Astrocyte of the spinal cord (primary cell): ENCODE measurements at places on chromosomes 2 and 18.

- DNase-seq, result no peak
Observed at GRCh38 chr2:46576875-46577274, 97.5 kb downstream of the TMEM247 start.

DNA sequence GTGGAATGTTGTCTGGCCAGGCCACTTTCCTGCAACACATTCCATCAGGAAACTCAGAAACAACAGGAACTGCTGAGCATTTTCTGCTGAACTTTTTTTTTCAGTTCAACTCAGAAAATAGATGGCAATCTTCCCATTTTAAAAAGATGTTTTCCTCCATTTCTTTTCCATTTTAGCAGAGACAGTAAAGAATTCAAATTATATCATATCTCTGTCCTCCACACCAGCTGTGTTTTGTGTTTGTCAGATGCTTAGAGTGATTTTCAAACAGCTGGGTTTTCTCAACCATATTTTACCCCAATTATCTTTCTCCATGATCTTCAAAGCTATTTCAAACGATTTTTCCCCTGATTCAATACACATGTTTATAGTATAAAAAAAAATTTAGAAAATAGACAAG is 713.4 kb downstream of the LRRTM4 start:
- DNase-seq, result no peak

- DNase-seq, result no peak
Observed at GRCh38 chr2:114786901-114787300, 344.5 kb downstream of the DPP10 start.

- peak; percentile 32 for DNase-seq
Observed at GRCh38 chr2:26088038-26088643, 54.3 kb downstream of the RAB10 start.

DNA sequence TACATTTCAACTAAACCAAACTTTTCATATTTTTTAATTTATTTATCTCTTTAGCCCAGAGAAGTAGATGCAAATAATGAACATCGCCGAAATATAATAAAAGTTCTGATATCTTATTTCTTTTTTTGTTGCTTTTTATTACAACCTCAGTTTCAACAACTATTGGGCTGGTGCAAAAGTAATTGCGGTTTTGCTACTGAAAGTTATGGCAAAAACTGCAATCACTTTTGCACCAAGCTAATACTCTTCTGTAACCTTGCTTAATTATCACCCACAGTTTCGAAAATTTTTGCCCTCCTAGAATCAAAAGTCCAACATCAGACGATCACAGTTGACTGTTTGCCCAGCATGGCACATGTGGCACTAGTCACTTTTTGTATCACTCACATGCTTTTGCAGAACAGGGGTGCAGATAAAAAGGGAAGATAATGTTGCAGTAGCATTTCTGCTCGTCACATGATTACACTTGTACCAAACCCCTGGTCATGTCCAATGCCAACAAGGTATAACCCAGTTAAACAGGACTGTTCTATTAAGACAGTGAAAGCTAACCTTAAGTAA is 242.4 kb upstream of the GALNT5 start:
- no peak for DNase-seq

- peak; percentile 58 for DNase-seq
Observed at GRCh38 chr18:57660961-57661360, 39.3 kb upstream of the NARS1 start.

- DNase-seq, result no peak
Observed at GRCh38 chr2:175166216-175166824, 1.7 kb downstream of the ATF2 start.

GRCh38 chr2:64114912-64115277 is 29.3 kb downstream of the PELI1 start:
- no peak for DNase-seq

- DNase-seq, result no peak
Observed at GRCh38 chr18:23062011-23062410, 73.3 kb upstream of the CABLES1 start.

DNA sequence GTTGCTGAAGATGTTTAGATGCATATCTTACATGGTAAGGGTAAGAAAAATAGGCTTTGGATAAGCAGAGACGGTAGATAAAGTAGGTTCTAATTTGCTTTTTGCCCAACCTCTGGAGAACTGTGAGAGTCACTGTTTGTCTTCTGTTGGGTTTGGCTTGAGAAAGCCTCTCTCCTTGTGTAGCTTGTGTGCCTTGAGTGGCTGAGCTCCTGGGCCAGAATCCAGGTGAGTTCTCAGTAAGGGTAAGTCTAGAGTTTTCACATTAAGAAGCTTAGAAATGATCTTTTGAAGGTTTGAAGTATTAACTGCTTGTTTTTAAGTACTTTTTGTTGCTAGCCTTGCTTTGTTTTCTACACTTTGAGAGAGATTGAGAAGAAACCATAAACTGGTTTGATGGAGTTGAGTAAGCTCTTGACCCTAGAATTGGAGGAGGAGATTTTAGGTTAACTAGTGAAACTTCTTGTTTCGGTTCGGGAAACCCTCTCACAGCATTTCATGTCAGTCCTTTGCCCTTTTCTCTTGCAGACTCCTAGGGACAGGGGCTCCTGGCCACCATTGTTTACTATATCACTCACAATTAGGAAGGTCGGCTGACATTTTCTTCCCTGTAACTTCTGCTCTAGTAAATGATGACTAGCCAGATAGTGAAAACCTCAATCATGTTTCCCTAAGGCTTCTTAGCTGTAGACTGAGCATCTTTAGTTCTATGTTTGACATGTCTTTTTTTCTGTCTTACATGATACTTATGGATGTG is 26.0 kb downstream of the MAP4K4 start:
- no peak for DNase-seq

GRCh38 chr2:21268197-21268877 is 144.6 kb downstream of the TDRD15 start:
- DNase-seq, result no peak

DNA sequence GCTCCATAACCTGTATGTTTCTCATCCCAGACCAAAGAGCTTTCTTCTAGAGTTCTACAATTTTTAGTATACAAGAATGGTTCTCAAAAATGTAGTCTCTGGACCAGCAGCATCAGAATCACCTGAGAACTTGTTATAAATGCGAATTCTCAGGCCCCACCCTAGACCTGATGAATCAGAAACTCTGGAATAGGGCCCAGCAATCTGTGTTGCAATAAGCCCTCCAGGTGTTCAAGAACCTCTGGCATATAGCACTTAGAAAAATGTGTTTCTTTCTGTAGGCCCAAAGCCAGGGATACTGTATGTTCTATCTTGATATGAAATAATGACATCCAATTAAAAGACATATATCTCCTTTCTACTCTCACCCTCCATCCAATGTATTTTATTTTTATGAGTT is 10.4 kb downstream of the PAIP2B start:
- no peak for DNase-seq

- DNase-seq, result no peak
Observed at GRCh38 chr2:168338292-168338691, 90.9 kb upstream of the STK39 start.

DNA sequence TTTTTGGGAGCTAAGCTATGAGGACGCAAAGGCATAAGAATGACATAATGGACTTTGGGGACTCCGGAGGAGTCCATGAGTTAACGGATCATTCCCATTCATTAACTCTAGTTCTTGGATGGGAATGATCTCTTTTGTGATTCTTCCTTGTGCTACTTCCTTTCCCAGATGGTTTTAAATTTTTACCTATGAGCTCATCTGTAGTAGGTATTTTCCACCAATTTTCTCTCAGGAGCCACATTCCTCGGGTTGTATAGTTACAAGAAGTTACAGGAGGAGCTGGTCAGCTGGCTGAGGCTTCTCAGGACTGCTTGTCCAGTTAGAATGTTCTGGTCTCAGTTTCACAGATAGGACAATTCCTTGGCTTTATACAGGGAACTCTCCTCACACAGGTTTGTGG is 42.9 kb upstream of the LPIN2 start:
- no peak for DNase-seq

- no peak for DNase-seq
Observed at GRCh38 chr18:24201699-24202687, 63.1 kb downstream of the CABYR start.

DNA sequence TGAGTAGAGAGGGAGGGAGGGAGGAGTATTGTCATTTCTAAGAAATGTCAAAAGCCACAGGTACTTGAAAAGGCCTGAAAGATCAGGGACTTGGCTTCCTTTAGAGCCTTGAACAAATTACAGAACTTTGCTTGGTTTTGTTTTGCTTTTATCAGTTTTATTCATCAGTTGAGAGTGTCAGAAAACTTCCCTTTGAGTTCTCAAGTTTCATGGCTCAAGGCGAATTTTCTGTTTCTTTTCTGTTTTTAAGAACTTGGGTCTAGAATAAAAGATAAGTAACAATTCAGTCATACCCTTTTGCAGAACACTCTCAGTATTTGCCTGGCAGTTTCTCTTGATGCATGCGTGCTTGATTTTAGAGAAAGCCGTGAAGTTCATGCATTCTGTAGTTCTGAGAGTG is 531.9 kb downstream of the PARD3B start:
- no peak for DNase-seq

- DNase-seq, result no peak
Observed at GRCh38 chr18:4283746-4284291, 171.3 kb downstream of the DLGAP1 start.

- no peak for DNase-seq
Observed at GRCh38 chr2:206245265-206245672, 29.2 kb upstream of the ZDBF2 start.

GRCh38 chr2:64630752-64631151 is 23.0 kb downstream of the SERTAD2 start:
- DNase-seq, result no peak

- DNase-seq, result no peak
Observed at GRCh38 chr2:238876232-238876630, 28.3 kb downstream of the TWIST2 start.

DNA sequence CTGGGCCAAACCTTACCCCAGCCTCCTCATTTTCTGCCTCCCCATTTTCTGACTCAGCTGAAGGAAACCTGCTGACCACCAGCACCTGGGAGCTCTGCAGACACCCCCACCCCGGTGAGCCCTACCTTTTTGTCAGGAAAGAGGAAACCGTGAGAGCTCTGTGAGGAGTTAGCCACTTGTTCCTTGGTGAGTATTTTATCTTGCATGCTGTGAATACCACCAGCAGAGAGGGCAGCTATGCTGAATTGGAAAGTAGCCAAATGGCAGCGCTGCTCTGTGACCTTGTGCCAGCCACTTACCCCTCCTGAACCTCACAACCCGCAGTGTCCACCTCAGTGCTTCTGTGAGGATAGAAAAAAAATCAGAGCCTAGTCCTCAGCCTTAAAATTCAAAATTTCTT is 2.5 kb downstream of the MPPE1 start:
- DNase-seq, result no peak

GRCh38 chr2:12641441-12641840 is 75.3 kb upstream of the TRIB2 start:
- DNase-seq, result no peak

GRCh38 chr18:59344996-59345395 is 14.1 kb downstream of the LMAN1 start:
- no peak for DNase-seq

DNA sequence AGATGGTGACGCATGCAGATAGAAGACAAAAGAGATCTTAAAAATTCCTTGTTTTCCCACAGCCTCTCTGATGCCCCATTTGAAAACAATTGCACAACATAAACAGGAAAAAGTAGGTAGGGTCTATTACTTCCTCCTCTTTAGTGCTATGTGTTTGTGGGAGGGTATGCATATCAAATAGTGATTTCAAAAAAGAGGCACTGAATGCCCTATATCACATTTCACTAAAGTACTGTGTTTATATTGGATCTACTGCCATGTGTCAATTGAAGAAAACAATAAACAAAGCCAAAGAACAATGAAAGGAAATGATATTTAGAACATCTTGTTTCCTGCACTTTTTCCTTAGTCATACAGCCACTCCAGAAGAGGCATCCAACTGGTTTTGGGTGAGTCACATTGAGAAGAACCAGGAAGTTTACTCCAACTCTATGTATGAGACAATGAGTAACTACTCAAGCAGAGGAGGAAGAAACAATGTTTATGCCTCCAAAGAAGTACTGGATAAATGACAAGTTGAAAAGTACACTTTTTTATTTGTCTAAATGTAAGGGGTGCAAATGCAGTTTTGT is 583.6 kb downstream of the FBXO15 start:
- peak; percentile 72 for DNase-seq

- no peak for DNase-seq
Observed at GRCh38 chr2:63871864-63872263, 30.2 kb downstream of the UGP2 start.

- no peak for DNase-seq
Observed at GRCh38 chr2:215850380-215850779, 163.0 kb downstream of the MREG start.

DNA sequence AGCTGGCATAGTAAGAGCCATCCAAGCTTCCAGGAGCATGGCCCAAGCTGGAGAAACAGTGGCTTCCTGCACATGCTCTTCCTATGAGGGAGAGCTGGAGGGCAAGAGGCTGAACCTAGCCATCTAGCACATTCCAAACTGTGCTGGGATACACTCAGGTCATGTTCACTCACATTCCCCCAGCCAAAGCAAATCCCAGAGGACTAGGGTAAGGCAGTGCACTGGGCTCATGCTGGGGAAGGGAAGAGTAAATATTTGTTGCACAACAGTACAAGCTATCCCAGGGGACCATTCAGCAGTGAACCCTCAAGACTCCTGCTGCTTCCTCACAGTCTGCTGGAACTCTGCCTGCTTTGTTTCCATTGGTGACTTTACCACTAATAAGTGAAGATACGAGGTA is 20.7 kb upstream of the GYPC start:
- DNase-seq, result peak; percentile 7

DNA sequence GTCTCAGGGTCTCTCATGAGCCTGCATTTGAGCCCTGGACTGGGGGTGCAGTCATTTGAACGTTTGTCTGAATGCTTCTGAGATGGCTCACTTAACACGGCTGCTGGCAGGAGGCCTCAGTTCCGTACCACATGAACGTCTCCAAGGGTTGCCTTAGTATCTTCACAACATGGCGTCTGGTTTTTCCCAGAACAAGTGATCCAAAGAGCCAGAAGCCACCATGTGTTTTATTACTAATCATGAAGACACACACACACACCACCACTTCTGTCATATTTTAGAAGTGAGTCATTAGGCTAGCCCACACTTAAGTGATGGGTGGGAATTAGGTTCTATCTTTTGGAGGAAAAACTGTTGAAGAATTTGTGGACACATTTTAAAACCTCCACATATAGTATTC is 15.0 kb upstream of the MYO1B start:
- peak; percentile 96 for DNase-seq

- no peak for DNase-seq
Observed at GRCh38 chr2:218216336-218216673, 684 bp upstream of the ARPC2 start.

DNA sequence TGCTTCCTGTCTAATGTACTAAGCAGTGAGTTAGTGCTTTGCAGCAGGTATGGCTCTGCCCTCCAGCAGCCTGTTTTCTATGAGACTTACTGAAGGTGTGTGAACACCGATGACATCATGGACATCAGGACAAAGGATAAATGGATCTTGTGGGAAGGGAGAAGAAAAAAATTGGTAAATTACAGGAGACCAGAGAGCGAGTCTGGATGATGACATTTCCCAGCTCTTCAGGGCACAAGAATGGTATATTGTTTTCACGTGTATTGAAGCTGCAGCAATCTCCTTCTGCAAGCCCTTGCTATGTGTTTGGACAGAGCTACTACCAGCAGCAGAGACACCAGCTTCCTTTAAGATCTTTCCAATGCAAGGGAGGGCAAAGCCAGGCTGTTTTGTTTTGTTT is 47.2 kb downstream of the DCC start:
- no peak for DNase-seq
